ENCODE measurements at places on chromosomes 2 and 18. TPM values are rescaled to one million over a fixed set of nuclear protein-coding genes. Genes with fewer than 3 reads are reported as not detected.

Gene SIGLEC15
- total RNA-seq: 0.29 TPM

Gene HADHA
- total RNA-seq: 113 TPM

Gene TGFA
- total RNA-seq: 193 TPM

Gene AQP12B
- total RNA-seq: not detected

Gene EML6
- total RNA-seq: 2.7 TPM

Gene FBXO41
- total RNA-seq: 4.3 TPM

Gene TSPYL6
- total RNA-seq: not detected

Gene NYAP2
- total RNA-seq: not detected

Gene POLR1B
- total RNA-seq: 30.1 TPM

Gene B4GALT6
- total RNA-seq: 8.6 TPM

Gene SERPINB13
- total RNA-seq: not detected

Gene ST6GAL2
- total RNA-seq: not detected

Gene NT5C1B
- not detected for total RNA-seq

Gene GPR45
- not detected for total RNA-seq

Gene GREB1L
- total RNA-seq: 2.2 TPM

Gene G6PC2
- total RNA-seq: not detected

Gene HOXD3
- total RNA-seq: 0.90 TPM

Gene SP5
- total RNA-seq: not detected

Gene SLC38A11
- total RNA-seq: not detected

Gene GKN1
- total RNA-seq: not detected

Gene ZNF521
- total RNA-seq: 10.4 TPM

Gene CTIF
- 7.5 TPM for total RNA-seq

Gene GYPC
- 94.1 TPM for total RNA-seq

Gene INPP4A
- 17.0 TPM for total RNA-seq

Gene IGFBP5
- 43.6 TPM for total RNA-seq

Gene MAP3K19
- total RNA-seq: not detected

Gene SLC5A7
- not detected for total RNA-seq

Gene DTNA
- 6.9 TPM for total RNA-seq

Gene GBX2
- 1.4 TPM for total RNA-seq

Measured in A375 (cell line).